HFFc6 (cell line): ENCODE measurements at places on chromosomes 6 and 20. TPM values are rescaled to one million over a fixed set of nuclear protein-coding genes. Genes with fewer than 3 reads are reported as not detected.

TRIM31 gene
- total RNA-seq: not detected in 2 replicates

SYNGAP1 gene
- total RNA-seq: 11.2 to 13.3 TPM (median 12.6 TPM) in 3 replicates

DNA sequence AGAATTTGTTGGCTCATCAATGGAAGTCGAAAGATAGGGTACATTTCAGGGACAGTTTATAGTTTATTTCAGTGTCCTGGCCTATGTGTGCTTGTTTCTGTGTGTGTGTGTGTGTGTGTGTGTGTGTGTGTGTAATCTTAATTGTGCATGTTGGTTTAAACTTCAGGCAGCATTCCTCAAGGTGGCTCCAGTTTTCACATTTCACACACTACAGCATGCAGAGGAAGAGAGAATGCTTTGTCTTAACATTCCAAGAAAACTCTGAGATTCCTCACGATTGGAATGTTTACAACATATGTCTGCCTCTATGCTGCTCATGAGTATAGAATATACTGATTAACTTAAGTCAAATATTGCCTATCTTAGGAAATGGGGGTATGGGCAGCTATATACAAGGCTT is 332.6 kb upstream of the EPHA7 start:
- DNase-seq: no peak

DNA sequence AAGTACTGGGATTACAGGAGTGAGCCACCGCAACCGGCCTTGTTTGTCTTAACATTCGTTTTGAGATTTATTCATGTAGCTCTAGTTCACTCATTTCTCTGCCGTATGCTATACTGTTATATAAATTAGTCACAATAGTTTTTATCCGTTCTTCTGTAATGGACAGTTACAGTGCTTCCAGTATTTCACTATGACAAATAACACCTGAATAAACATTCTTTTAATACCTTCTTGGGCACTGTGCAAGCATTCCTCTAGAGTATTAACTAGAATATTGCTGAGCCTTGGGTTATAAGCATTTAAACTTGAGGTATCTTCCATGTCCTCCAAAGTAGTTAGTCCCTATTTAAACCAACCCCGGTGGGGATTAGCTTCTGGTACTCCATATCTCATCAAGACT is 45.6 kb downstream of the STK38 start:
- DNase-seq: no peak

ZNF292 gene
- 20.2 to 20.7 TPM (median 20.3 TPM) in 3 replicates for total RNA-seq

RBM24 gene
- 23.9 to 33.6 TPM (median 30.2 TPM) in 3 replicates for total RNA-seq

GRCh38 chr20:53757472-53757913 is 163.9 kb upstream of the ZNF217 start:
- no peak for DNase-seq

- peak; percentile 45 for DNase-seq
Measured at GRCh38 chr6:74936886-74937285, 269.0 kb downstream of the COL12A1 start.

GRCh38 chr6:89745096-89745495 is 74.5 kb downstream of the MDN1 start:
- DNase-seq: no peak

- DNase-seq: peak; percentile 29
Measured at GRCh38 chr6:28587746-28588075, 62.0 kb downstream of the GPX5 start.

RAET1L gene
- total RNA-seq: not detected in 2 replicates

BMP6 gene
- total RNA-seq: 0.18 to 0.43 TPM (median 0.30 TPM) in 3 replicates
